ENCODE measurements at places on chromosomes 2 and 18.

- no peak for DNase-seq
- no peaks in the 10 kb centered on the region for H3K27me3 ChIP-seq
- H3K4me1 ChIP-seq: no peaks in the 10 kb centered on the region
- no peak overlapping the region for H3K4me3 ChIP-seq
These were observed 57.0 kb downstream of the CCDC150 start for GRCh38 chr2:196696423-196697079.

DNA sequence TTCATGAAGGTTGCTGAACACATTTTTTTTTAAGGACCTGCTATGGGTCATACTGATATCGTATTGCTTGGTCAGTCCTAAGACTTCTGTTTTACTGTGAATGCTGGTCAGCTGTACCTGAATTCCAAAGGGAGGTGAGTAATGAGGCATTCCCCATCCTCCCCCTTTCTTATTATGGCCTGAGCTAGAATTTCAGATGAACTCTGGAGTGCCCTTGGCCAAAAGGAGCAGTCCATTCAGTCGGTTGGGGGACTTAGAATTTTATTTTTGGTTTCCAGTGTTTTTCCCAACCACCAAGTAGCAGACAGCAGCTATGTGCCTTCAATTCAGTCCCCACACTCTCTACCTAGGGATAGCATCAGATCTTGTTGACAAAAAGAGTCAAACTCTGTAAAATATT lies 26.9 kb upstream of the PDCL3 start:
- H3K4me1 ChIP-seq: no peaks in the 10 kb centered on the region
- no peaks in the 10 kb centered on the region for H3K27me3 ChIP-seq
- no peak overlapping the region for H3K27ac ChIP-seq
- H3K36me3 ChIP-seq: no peaks in the 10 kb centered on the region
- no peak for DNase-seq

DNA sequence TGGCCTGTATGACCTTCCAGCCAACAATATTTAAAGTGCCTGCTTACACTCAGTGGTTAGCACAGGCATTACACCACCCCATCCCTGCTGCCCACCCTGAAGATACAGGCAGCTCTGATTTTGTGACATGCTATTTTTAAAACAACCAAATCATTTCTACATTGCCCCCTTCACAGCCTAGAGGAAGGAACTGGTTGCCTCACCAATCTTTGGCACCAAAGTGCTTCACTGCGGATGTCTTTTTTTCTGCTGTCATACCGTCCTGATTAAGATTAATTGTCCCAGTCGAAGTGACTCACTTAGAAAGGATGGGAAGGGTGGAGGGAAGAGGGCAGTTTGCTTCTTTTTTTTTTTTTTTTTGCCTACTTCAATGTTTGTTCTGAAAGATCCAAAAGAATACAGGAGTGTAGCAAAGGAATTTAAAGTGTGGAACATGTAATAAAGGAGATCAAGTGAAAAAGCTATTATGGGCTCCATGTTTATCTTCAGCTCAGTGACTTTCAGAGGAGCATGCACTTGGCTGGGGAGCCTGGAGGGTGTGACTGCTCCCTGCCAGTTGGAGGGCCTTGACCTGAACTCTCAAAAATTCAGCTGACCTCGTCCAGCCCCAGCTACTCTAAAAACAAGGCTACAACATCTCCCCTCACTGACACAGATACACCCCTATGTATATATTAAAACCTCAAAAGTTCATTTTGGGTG lies 501.1 kb upstream of the TNP1 start:
- no peak overlapping the region for H3K27ac ChIP-seq
- no peaks in the 10 kb centered on the region for H3K4me1 ChIP-seq
- no peak overlapping the region for H3K4me3 ChIP-seq
- no peaks in the 10 kb centered on the region for H3K36me3 ChIP-seq

DNA sequence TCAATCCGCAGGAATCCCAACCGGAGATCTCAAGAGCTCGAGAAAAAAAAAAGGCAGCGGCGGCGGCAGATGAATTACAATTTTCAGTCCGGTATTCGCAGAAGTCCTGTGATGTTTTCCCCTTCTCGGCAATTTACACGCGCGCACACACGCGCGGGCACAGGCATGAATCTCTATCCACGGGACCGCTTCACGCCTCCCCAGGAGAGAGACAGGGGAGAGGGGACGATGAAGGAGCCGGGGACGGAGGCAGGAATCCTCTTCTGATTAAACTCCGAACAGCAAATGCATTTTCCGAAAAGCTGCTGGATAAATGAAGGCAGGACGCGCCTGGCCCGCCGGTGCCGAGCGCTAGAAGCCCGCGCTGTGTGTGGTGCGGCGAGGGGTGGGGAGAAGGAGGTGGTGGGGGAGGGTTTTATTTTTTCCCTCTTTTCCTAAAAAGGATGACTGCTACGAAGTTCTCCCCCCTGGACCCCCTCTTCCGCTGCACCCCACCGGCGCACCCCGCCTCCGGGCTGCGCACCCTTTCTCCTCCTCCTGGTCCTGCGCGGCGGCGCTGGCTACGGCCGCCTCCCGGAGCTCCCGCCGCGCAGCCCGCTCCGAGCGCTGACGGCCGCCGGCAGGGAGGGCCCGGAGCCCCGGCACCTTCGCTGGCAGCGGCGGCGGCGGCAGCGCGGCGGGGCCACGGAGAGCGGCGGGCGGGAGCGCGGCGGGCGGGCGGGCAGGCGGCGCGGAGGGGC lies at the start of gene BCL2:
TSS of gene BCL2 (minus strand) at position 387 of the 740 bp plus-strand sequence.
- no peaks in the 10 kb centered on the region for H3K36me3 ChIP-seq
- peak within 1 kb of the TSS; percentile 84 for H3K27ac ChIP-seq
- no peaks in the 10 kb centered on the region for H3K27me3 ChIP-seq
- peak within 1 kb of the TSS; percentile 89 for H3K4me3 ChIP-seq
- H3K4me1 ChIP-seq: peaks cover 20% of the 10 kb centered on the region

GRCh38 chr2:156459720-156460119 lies 23.5 kb downstream of the GPD2 start:
- H3K36me3 ChIP-seq: no peaks in the 10 kb centered on the region
- DNase-seq: no peak
- no peaks in the 10 kb centered on the region for H3K4me1 ChIP-seq
- no peak overlapping the region for H3K27ac ChIP-seq
- no peak overlapping the region for H3K4me3 ChIP-seq

DNA sequence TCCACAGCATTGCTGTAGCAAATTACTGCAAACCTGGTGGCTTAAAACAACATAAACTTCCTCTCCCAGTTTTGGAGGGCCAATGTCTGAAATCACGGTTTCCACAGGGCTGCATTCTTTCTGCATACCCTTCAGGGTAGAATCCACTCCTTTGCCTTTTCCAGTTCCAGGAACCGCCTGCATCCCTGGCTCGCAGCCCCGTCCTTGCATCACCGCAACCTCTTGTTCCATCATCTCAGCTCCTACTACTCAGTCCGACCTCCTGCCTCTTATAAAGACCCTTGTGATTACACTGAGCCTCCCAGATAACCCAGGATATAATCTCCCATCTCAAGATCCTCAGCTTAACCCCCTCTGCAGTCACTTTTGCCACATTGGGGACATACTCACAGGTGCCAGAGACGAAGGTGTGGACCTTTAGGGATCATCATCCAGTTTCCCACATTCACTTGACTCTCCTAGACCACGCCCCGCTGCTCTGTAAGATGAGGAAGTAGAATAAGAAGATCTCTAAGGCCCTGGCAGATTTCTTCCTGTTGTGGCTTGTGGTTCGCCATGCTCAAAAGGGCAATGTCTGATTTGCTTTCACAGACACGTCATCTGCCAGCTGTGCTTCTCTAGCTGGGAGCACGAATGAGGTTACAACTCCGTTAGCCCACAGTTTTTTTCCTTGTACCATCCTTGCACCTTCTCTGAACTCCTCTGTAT lies 103.6 kb upstream of the AGAP1 start:
- H3K27ac ChIP-seq: no peak overlapping the region
- no peak overlapping the region for H3K4me3 ChIP-seq
- DNase-seq: peak; percentile 34

DNA sequence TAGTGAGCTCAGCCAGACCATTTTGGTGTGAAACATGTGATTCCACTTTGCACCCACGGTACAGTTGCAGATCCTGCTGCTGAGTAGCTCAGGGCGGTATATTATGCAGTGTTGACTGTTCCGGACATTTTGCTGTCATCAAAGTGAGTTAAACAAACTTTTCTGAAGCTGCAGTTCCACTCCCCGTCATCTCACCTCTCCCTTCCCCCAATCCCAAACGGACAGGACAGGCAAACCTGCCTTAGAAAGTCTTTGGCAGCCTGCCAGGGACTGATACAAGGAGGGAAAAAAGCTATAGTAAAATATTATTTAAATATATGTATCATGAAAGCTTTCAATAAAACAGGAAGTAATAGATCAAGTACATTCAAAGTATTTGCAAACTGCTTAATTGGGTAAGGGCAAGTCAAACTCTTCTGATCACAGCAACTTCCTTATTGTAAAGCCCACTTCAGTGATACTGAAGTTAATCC lies 35.5 kb upstream of the SP5 start:
- H3K36me3 ChIP-seq: no peaks in the 10 kb centered on the region
- no peaks in the 10 kb centered on the region for H3K27me3 ChIP-seq
- no peaks in the 10 kb centered on the region for H3K4me1 ChIP-seq
- no peak overlapping the region for H3K27ac ChIP-seq
- DNase-seq: no peak

DNA sequence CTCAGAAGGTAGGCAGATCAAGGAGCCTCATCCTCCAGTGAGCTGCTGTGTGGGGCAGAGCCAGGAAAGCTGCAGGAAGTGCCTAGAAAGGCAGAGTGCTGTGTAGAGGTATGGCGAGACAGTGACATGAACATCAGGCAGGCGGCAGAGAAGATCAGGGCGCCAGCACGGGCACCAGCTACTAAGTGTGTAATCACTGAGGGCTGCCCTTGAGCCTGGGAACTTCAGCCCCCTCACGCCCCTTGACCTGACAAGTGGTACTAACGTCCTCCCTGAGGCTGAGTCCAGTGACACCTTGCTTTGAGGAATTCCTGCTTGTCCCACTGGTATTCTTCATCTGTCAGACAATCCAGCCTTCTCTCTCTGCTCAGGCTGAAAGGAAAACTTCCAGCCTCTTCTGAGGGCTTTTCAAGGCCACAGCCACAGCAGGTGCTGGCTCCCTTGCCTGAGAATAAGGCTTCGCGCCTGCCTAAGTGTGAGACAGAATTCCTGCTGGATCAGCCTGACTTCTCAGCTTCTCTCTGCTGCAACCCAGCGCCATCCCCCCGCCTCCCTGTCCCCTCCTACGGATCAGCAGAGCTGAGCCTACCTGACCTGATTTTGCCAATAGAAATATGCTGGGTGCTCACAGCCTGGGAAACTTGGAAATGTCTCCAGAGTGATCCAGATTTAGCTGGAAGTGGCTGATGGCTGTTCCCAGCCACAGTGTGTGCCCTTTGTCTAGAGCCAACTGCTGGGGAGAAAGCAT lies 148.0 kb downstream of the SMAD7 start:
- peaks cover 11% of the 10 kb centered on the region for H3K4me1 ChIP-seq
- no peaks in the 10 kb centered on the region for H3K36me3 ChIP-seq
- no peak overlapping the region for H3K4me3 ChIP-seq
- no peak for DNase-seq
- H3K27me3 ChIP-seq: no peaks in the 10 kb centered on the region
- H3K27ac ChIP-seq: no peak overlapping the region

DNA sequence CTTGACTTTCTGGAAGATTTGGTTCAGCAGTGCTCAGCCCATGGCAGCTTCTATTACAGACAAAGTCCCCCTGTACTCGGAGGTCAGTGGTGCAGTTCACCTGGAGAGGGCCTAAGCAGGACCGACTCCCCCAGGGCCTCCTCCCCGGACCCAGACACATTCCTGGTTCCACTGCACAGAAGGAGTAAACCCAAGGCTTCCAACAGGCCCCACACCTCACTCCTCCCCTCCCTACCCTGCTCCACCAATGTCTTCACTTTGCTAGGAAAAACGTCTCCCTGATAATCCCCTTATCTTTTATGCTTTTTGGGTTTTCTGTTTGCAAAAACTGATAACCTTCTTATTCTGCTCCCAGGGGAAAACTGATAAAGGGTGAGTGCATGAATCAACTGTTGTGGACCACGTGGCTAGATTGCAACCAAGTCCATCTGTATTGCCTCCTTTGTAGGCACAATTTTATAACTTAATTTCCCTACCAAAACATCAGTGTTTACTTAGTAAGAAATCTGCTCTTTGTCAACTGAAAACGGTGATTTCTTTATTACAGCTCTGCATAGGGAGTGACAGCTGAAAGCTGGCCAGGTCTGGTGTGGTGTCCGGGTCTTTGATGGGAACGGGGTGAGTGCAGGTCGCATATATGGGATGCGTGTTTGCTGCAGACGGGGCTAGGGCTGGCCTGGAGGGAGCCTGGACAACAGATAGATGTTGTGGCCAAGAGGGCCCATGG lies 202.5 kb downstream of the GLI2 start:
- H3K4me1 ChIP-seq: no peaks in the 10 kb centered on the region
- no peaks in the 10 kb centered on the region for H3K27me3 ChIP-seq
- H3K4me3 ChIP-seq: no peak overlapping the region
- H3K36me3 ChIP-seq: no peaks in the 10 kb centered on the region
- no peak for DNase-seq
- H3K27ac ChIP-seq: no peak overlapping the region

- H3K27me3 ChIP-seq: no peaks in the 10 kb centered on the region
- H3K36me3 ChIP-seq: no peaks in the 10 kb centered on the region
- no peak for DNase-seq
- H3K4me3 ChIP-seq: no peak overlapping the region
These were observed 211.6 kb downstream of the PTH2R start for GRCh38 chr2:208618220-208618619.

DNA sequence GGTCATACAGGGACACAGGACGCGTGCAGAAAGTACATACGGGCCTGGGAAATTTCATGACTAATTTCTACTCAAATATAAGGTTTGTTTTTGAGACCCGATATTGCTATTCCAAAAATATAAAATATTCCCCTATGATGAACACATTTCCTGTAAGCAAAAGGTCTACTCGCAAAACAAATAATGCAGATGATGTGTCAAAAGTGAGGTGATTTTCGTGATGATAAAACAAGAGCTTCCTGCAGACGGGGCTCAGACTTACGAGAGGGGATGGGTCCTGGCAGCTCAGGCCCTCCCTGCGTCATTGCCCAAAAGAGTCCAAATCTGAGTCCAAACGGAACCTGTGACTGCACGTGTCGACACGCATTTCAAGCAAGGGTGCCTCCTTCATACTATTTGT lies 62.7 kb downstream of the MBP start:
- peaks cover under 1% of the 10 kb centered on the region for H3K36me3 ChIP-seq
- peak overlapping the region; percentile 93 for H3K27ac ChIP-seq
- no peak overlapping the region for H3K4me3 ChIP-seq
- no peaks in the 10 kb centered on the region for H3K27me3 ChIP-seq

DNA sequence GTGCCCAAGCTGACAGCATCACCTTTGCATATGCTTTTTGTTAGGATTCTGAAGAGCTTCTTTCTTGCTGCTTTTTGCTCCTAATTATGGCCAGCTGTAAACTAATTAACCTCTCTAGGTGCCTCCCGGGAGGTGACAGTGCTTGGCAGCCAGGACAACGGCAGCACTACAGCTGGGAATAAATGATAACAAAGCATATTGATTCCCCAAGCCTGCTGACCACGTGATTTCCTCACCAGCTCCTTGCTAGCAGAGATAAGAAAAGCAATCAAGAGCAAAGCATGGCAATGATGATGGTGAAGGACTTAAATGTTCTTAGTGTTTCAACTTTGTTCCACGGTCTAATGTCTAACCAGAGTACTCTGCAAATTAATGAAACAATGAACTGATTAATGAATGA lies 1074.4 kb upstream of the GYPC start:
- no peak for DNase-seq
- no peaks in the 10 kb centered on the region for H3K36me3 ChIP-seq
- H3K4me3 ChIP-seq: no peak overlapping the region
- no peaks in the 10 kb centered on the region for H3K4me1 ChIP-seq

GRCh38 chr18:24161304-24161703 lies 22.4 kb downstream of the CABYR start:
- H3K27ac ChIP-seq: no peak overlapping the region
- no peak for DNase-seq
- no peaks in the 10 kb centered on the region for H3K27me3 ChIP-seq
- H3K36me3 ChIP-seq: no peaks in the 10 kb centered on the region
- no peaks in the 10 kb centered on the region for H3K4me1 ChIP-seq
- H3K4me3 ChIP-seq: no peak overlapping the region

Measured in effector memory CD4-positive, alpha-beta T cell (primary cell).